GM23338 (cell line): ENCODE measurements at places on chromosomes 3 and 15. TPM values are rescaled to one million over a fixed set of nuclear protein-coding genes. Genes with fewer than 3 reads are reported as not detected.

The KIF15 gene
- 21.2 and 26.2 TPM in 2 replicates for total RNA-seq

GRCh38 chr3:51796854-51797253 is 17.8 kb upstream of the IQCF6 start:
- peaks cover 58% of the 10 kb centered on the region for H3K4me1 ChIP-seq
- no peak for DNase-seq
- H3K36me3 ChIP-seq, result no peaks in the 10 kb centered on the region
- no peak overlapping the region for H3K4me3 ChIP-seq
- no peaks in the 10 kb centered on the region for H3K27me3 ChIP-seq

The KLHL40 gene
- not detected in 2 replicates for total RNA-seq

The GRM2 gene
- 5.1 and 5.2 TPM in 2 replicates for total RNA-seq

GRCh38 chr15:51864408-51865056 is 35.1 kb downstream of the TMOD3 start:
- peak overlapping the region; percentile 24; the same call in 1 of the 2 replicates for H3K4me3 ChIP-seq
- peak; percentile 57 for DNase-seq
- H3K27ac ChIP-seq, result no peak overlapping the region
- H3K4me1 ChIP-seq, result peaks cover 35% of the 10 kb centered on the region

The APOD gene
- total RNA-seq, result not detected in 2 replicates

DNA sequence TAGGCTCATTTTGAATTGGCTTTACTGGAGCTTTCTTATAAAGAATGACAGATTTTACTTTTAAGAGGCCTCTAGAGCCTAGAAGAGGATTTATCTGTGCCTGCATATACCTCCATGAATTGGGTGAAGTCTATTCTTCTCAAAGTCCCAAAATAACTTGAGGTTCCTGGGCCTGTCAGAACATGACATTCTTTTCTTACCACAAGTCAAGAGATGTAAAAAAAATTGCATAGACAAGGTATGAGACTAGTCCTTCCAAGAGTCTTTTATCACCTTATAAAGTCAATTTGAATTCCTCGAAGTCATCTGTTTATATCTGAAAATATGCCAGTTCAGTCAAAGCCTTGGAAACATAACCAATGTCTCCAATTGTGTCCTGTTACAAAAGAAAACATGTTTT is 17.2 kb upstream of the CD200 start:
- no peak overlapping the region for H3K27ac ChIP-seq
- no peak for DNase-seq

The NSMCE3 gene
- total RNA-seq, result 9.7 and 11.0 TPM in 2 replicates

- H3K4me1 ChIP-seq, result no peaks in the 10 kb centered on the region
- no peak for DNase-seq
- H3K4me3 ChIP-seq, result no peak overlapping the region
- no peaks in the 10 kb centered on the region for H3K36me3 ChIP-seq
- H3K27ac ChIP-seq, result no peak overlapping the region
These were observed 227.5 kb upstream of the COL8A1 start for GRCh38 chr3:99410789-99411311.

GRCh38 chr3:180898572-180898971 is 13.9 kb upstream of the FXR1 start:
- H3K4me3 ChIP-seq, result no peak overlapping the region
- H3K27ac ChIP-seq, result no peak overlapping the region
- H3K27me3 ChIP-seq, result no peaks in the 10 kb centered on the region
- no peaks in the 10 kb centered on the region for H3K36me3 ChIP-seq

GRCh38 chr3:16506884-16507577 is 6.5 kb downstream of the RFTN1 start:
- peaks cover 21% of the 10 kb centered on the region for H3K27me3 ChIP-seq
- no peaks in the 10 kb centered on the region for H3K36me3 ChIP-seq
- H3K4me3 ChIP-seq, result no peak overlapping the region
- no peak for DNase-seq

DNA sequence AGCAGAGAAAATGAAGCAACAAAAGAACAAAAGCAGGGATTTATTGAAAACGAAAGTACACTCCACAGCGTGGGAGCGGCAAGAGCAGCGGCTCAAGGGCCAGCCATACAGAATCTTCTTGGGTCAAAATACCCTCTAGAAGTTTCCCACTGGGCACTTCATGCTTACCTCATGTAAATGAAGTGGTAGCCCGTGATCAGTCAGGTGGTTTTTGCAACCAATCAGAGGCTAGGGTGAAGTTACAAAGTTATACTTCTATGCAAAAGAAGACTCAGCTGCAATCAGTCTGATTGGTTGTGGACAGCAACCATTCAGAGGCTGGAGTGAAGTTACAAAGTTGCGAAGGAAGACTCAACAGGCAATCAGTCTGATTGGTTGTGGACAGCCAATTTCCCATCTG is 37.8 kb upstream of the TRH start:
- H3K27ac ChIP-seq, result no peak overlapping the region
- no peaks in the 10 kb centered on the region for H3K36me3 ChIP-seq
- 0 out of 2 replicates have a peak, but pooled peaks cover 9% of the 10 kb centered on the region for H3K4me1 ChIP-seq
- DNase-seq, result peak; percentile 28
- H3K27me3 ChIP-seq, result no peaks in the 10 kb centered on the region

The ZNF80 gene
- total RNA-seq, result not detected in 2 replicates

DNA sequence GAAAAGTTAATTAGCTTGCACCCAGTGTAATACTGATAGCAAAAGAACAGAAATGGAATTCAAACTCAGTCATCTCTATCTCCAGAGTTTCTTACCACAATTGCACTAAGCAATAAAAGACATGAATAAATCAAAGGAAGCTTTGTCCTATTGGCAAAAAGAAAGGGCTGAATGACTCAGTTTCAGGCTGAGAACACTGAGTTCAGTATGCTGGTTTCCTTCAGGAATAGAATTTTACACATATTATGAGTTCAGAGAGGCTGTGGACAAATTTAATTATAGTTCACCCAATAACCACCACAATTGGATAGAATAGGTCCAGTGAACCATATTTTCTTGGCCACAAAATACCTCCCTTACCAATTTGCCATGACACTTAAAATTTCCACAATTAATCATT is 249.7 kb downstream of the KCNMB2 start:
- DNase-seq, result no peak
- no peak overlapping the region for H3K4me3 ChIP-seq
- no peaks in the 10 kb centered on the region for H3K27me3 ChIP-seq
- H3K36me3 ChIP-seq, result no peaks in the 10 kb centered on the region

GRCh38 chr3:49721596-49721895 is 2.1 kb upstream of the AMIGO3 start:
- DNase-seq, result no peak
- H3K27ac ChIP-seq, result no peak overlapping the region
- H3K36me3 ChIP-seq, result peaks cover 5% of the 10 kb centered on the region; the same call in 1 of the 2 replicates

The SLC28A2 gene
- total RNA-seq, result not detected in 2 replicates

The CELSR3 gene
- 29.2 and 33.3 TPM in 2 replicates for total RNA-seq

DNA sequence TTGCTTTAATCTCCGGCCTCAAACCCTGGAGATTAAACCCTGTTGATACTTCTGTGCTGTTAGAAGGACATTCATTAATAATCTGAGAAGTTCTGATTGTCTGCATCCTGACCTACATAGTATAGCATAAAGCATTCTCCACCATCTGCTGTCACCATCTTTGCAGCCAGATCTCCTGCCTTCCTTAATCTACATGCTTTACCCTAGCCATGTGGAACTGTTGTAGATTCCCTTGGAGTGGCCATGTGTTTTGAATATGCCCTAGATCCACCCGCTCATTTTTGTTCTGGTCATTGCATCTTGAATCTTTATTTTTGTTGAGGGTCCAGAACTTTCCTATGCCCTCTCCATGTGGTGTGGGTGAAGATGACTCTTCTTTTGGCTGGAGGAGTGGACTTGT is 110.3 kb downstream of the OXSM start:
- DNase-seq, result no peak
- no peak overlapping the region for H3K27ac ChIP-seq
- H3K36me3 ChIP-seq, result no peaks in the 10 kb centered on the region
- H3K4me3 ChIP-seq, result no peak overlapping the region

The TBL1XR1 gene
- 122 and 130 TPM in 2 replicates for total RNA-seq

DNA sequence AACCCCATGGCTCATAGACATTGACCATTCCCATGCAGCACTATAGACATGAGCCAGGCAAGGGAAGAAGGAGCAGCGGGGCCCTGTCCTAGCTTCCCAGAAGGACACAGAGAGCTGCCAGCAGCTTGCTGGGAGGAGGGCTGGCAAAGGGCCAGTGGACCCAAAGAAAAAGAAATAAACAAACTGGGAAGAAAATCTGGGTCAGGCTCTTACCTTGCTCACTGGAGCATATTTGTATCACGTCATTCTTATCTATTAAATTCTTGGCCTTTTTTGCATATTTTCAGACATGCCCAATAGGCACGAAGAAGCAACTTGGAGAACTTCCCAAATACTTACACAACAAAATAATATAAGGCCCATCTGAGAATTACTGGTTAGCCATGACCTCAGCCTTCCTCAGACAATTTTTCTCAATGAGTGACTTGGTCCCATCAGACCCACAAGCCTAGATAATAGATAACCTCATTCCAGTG is 28.4 kb downstream of the RASGRP1 start:
- no peaks in the 10 kb centered on the region for H3K27me3 ChIP-seq
- no peaks in the 10 kb centered on the region for H3K36me3 ChIP-seq
- H3K4me3 ChIP-seq, result no peak overlapping the region
- H3K27ac ChIP-seq, result no peak overlapping the region
- H3K4me1 ChIP-seq, result no peaks in the 10 kb centered on the region
- no peak for DNase-seq

DNA sequence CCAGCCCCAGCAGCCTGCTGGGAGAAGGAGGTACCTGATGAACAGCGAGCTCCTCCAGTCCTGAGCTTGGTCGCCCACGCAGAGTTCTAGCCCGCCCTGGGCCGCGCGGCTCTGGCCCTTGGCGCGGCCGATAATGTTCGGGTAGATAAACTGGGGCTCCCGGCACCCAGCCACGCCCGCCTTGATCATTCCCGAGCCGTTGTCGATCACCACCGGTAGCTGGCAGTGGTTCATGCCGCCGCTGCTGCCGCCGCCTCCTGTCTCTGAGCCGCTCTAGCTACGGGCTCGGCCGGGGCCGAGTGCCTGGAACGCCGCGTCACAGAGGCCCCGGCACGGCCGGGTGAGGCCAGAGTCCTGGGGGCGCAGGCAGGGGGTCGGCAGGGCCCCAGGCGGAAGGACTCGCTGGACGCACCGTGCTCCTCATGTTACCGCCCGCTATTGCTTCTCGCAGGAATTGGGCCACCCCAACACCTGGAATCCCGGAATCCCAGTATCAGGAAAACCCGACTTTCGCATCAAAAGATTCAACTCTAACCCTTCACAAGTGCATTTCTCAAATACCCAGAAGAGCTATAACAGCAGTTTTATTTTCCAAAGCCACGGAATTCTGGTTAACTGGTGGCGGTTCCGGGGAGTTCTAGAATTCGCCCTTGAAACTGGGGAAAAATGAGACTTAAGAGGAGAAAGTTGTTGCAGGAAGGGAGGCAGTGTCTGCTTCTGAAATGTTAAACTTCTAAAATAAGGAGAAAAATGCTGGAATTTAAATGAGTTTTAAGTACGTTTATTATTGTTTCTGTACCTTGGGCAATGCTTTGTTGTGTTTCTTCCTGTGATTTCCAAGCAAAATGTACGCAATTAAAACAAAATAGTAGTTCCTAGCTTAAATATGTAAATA is at the start of gene ACTRT3:
TSS of gene ACTRT3 (minus strand) at position 275 of the 895 bp plus-strand sequence. CDS start at position 234, 41 bp downstream.
- peaks cover 10% of the 10 kb centered on the region for H3K4me1 ChIP-seq
- H3K27me3 ChIP-seq, result no peaks in the 10 kb centered on the region
- peak; percentile 85 for DNase-seq
- peak within 1 kb of the TSS; percentile 88 for H3K4me3 ChIP-seq

DNA sequence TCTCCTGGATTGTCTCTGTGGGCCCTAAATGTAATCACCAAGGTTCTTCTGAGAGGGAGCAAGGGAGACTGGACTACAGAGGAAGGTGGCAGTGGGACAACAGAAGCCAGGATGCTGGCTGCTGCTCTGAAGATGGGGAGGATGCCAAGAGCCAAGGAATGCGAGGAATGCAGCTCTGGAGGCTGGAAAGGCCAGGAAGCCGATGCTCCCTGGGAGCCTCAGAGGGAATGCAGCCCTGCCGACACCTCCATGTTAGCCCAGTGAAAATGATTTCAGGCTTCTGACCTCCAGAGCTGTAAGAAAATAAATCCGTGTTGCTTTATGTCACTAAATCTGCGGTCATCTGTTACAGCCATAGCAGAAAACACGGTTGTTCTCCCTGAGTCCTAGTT is 44.1 kb downstream of the UMPS start:
- peaks cover 2% of the 10 kb centered on the region; the same call in 1 of the 2 replicates for H3K36me3 ChIP-seq
- peak; percentile 93 for DNase-seq
- peaks cover 19% of the 10 kb centered on the region for H3K4me1 ChIP-seq
- peak overlapping the region; percentile 95 for H3K27ac ChIP-seq
- H3K4me3 ChIP-seq, result peak overlapping the region; percentile 5; the same call in 1 of the 2 replicates
- H3K27me3 ChIP-seq, result no peaks in the 10 kb centered on the region

DNA sequence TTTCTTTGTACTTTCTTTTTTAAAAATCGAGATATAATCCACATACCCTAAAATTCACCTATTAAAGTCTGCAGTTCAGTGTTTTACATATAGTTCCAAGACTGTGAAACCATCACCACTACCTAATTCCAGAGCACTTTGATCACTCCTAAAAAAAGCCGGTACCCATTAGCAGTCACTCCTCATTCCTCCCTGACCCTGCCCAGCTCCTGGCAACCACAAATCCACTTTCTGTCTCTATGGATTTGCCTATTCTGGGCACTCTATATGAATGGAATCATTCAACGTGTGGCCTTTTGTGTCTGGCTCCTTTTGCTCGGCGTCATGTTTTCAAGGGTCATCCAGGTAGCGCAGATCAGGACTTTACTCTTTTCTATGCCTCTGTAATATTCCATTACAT is 17.3 kb downstream of the TRPM1 start:
- DNase-seq, result no peak
- H3K27me3 ChIP-seq, result no peaks in the 10 kb centered on the region
- H3K36me3 ChIP-seq, result no peaks in the 10 kb centered on the region
- no peak overlapping the region for H3K27ac ChIP-seq

- H3K4me3 ChIP-seq, result no peak overlapping the region
- no peaks in the 10 kb centered on the region for H3K36me3 ChIP-seq
- H3K4me1 ChIP-seq, result no peaks in the 10 kb centered on the region
- no peaks in the 10 kb centered on the region for H3K27me3 ChIP-seq
These were observed 132.2 kb downstream of the WNT7A start for GRCh38 chr3:13747627-13748026.

DNA sequence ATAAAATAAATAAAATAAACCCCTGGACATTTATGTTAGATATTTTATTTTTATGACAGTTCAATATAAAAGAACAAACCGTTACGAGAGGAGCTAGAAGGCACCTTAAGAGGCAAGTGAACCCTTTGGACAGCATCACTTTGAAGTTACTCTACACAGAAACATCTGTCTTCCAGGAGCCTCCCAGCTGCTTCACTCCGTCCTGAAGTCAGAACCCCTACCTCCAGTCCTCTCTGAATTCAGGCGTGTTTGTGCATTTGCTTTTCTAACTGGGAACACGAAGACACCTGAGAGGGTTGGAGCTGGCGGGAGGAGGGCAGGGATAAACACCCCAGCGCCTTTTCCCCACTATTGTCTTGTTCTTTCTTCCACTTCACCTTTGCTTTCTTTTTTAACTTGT is 46.2 kb downstream of the CMTM7 start:
- H3K27ac ChIP-seq, result 0 out of 2 replicates have a peak overlapping the region, but pooled peaks have one; percentile 55
- H3K4me1 ChIP-seq, result peaks cover 11% of the 10 kb centered on the region
- no peaks in the 10 kb centered on the region for H3K27me3 ChIP-seq

The REC114 gene
- not detected in 2 replicates for total RNA-seq
